Activated CD4-positive, CD25-positive, alpha-beta regulatory T cell (primary cell): ENCODE measurements at places on chromosomes 7 and 10.

DNA sequence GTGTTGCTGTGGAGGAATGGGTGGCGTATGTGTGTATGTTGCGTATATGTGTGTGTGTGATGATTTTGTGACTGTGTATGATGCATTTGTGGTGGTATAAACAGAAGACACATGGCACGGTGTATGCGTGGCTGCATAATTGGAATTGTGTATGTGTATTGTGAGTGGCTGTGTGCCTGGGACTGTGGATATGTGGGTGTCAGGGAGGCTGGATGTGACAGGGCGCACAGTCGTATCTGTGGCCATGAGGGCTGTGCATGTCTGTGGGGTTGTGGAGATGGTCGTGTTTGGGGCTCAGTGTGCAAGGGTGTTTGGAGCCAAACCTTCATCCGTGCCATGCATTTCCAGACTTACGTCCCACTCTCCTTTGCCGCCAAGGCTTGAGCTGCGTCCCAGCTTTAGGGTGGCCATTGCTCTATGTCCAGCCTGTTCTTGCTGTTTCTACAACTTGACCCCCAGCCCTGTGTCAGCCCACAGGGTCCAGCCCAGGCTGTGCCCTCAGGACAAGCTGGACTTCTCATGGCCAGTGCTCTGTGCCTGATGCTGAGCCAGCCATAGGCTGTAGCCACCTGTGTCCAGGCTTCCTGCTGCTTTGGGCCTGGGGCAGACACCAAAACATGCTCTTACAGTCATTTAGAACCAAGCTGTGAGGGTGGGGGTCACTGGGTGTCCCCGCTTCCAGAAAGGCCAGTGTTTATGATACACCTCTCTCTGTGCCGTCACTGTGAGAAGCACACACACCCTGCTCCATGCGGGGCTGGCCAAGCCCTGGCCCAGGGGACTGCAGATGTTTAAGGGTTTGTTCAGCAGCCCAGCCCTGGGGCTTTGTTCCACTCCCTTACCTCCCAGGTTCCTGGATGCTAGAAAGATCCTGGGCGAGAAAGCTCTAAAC, 127.6 kb downstream of the NEURL1 start:
- no peak for DNase-seq

- DNase-seq, result no peak
These were observed 65.3 kb downstream of the GFRA1 start for GRCh38 chr10:116207690-116208089.

DNA sequence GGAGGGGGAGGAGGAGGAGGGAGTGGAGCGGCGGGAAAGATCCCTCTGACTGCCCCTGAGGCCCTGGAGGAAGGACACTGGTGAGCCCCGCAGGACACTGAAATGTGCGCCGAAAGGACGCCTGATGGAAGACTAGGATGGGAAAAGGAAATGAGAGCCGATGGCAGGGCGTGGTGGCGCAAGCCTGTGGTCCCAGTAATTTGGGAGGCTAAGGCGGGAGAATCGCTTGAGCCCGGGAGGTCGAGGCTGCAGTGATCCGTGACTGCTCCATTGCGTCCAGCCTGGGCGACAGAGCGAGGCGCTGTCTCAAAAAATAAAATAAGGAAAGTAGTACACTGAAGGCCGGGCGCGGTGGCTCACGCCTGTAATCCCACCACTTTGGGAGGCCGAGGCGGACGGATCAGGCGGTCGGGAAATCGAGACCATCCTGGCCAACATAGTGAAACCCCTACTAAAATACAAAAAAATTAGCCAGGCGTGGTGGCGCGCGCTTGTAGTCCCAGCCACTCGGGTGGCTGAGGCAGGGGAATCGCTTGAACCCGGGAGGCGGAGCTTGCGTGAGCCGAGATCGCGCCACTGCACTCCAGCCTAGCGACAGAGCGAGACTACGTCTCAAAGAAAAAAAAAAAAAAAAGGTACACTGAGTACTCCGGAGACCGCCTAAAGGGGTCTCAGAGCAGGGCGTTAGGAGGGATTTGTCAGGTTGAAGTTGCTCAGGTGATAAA, 561 bp upstream of the HNRNPF start:
- peak; percentile 18 for DNase-seq

DNA sequence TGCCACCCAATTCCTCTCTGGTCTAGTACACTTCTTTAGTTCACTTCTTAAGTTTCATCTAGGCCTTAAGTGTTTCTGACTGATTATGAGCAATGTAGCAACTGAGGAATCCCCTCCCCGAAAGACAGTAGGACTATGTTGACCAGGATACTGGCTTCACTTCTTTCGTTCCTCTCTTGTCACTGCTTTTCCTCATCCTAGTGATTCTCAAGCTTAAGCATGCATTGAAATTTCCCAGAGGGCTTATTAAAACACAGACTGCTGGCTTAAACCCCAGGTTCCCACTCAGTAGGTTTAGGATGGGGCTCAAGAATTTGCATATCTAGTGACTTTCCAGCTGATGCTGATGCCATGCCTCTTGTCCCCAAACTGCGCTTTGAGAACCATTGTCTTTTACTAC, 164.6 kb upstream of the WNT16 start:
- no peak for DNase-seq

DNA sequence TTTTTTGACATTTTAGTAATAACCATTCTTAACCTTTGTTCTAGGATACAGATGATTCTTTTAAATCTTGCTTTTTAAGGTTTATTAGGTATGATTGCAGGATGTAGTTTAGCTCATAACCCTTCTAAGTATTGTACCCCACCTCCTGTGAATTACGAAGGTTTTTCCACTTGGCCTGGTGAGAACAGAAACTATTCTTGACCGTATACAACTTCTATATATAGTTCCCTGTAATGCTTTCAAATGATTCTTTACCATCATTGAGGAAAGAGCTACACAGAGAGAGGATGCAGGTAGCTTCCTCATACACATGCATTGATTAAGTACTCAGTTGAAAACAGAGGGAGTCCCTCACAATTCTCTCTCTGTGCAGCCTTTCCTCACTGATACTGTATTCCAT, 86.3 kb downstream of the PALS2 start:
- DNase-seq, result no peak

DNA sequence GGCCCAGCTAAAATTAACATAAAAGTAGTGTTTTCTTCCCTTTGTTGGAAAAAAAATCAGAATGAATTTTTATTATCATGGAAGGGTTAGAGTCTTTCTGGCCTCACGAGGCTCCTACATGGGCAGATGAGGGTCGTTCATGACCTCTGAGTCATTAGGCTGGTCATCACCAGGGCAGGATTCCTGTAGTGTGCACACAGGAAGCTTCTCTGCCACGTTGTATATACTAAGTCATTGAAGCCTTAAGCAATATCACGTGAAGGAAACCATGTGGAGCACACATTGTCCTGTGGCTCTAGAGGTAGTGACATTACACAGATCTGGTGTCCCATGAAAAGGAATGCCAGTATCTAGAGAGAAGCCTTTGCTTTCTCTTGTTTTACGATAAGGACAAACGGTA, 84.7 kb upstream of the C1QL3 start:
- DNase-seq, result no peak

DNA sequence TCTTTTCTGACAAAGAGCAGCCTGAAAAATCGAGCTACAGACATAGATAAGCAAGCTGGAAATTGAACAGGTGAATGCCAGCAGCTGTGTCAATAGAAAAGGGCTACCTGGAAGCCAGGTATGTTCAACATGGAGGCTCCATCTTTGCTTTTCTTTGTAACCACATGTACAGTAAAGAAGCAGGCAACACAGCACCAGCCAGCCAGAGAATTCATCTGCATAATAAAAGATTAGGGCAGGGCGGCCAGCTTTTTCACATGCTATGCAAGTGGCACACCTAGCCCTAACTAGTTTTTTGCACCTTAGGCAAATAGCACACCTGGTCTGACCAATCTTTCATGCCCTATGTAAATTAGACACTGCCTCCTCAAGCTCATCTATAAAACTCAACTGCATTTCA, 25.7 kb downstream of the COG5 start:
- no peak for DNase-seq

DNA sequence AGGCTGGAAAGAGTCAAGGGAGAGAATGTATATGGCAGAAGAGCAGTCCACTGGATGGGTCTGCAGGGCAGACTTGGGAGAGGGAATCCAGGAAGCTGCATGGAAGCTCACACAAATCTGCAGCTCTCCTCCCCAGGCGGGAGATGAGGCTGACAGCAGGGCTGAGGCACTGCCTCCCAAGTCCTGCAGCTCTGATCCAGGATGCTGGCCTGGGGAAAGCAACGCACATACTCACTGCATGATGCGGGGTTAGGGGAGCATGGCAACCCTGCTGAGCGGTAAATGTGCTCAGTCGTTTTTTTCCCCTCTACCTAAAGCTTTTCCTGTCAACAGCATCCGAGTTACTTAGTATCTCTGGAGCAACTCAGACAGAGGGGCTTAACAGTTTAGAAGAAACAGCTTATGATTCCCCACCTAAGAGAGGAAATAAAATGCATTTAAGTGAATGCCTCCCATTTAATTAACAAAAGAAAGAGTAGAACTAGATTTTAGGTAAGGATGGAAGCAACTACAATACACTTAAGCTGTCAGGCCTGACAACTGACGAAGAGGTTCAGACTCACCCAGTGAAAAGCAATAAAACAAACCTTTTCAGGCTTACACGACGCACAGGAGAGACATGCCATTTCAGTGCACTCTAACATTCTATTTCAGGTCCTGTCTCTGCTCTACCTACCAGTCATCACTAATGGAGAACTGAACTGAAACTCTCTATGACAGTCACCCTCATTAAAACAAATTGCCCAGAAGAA, 37.0 kb downstream of the CHCHD3 start:
- no peak for DNase-seq
